Activated naive CD8-positive, alpha-beta T cell treated with anti-CD3 and anti-CD28 coated beads, Interleukin-2, amount 10 ng/mL, durations not matched to agents 7 days and 5 days (primary cell): ENCODE measurements at places on chromosomes 7 and 10. TPM values are rescaled to one million over a fixed set of nuclear protein-coding genes. Genes with fewer than 3 reads are reported as not detected.
A peak's percentile ranks its signal among the peaks of the same experiment; 100 is the strongest.

IKZF5 gene
- total RNA-seq, result 18.5 TPM

ARMS2 gene
- not detected for total RNA-seq

IGF2BP3 gene
- 0.37 TPM for total RNA-seq

DLX6 gene
- not detected for total RNA-seq

KLF14 gene
- not detected for total RNA-seq

C7orf57 gene
- total RNA-seq, result 0.40 TPM

ING3 gene
- total RNA-seq, result 20.4 TPM

SP4 gene
- 42.4 TPM for total RNA-seq

CREB3L2 gene
- total RNA-seq, result 25.4 TPM

LRGUK gene
- 0.39 TPM for total RNA-seq

DNA sequence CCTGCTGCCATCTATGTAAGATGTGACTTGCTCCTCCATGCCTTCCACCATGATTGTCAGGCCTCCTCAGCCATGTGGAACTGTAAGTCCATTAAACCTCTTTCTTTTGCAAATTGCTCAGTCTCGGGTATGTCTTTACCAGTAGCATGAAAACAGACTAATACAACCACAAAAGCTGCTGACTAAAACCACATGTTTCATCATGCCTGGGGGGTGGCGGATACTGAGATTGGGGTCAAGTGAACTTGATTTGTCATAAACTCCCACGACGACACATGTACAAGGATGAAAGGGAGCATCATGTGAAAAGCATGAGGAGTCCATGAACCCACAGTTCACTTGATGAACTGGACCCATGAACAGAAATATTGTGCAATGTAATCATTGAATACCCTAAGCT, 134.9 kb upstream of the ANK3 start:
- no peak for DNase-seq

DNA sequence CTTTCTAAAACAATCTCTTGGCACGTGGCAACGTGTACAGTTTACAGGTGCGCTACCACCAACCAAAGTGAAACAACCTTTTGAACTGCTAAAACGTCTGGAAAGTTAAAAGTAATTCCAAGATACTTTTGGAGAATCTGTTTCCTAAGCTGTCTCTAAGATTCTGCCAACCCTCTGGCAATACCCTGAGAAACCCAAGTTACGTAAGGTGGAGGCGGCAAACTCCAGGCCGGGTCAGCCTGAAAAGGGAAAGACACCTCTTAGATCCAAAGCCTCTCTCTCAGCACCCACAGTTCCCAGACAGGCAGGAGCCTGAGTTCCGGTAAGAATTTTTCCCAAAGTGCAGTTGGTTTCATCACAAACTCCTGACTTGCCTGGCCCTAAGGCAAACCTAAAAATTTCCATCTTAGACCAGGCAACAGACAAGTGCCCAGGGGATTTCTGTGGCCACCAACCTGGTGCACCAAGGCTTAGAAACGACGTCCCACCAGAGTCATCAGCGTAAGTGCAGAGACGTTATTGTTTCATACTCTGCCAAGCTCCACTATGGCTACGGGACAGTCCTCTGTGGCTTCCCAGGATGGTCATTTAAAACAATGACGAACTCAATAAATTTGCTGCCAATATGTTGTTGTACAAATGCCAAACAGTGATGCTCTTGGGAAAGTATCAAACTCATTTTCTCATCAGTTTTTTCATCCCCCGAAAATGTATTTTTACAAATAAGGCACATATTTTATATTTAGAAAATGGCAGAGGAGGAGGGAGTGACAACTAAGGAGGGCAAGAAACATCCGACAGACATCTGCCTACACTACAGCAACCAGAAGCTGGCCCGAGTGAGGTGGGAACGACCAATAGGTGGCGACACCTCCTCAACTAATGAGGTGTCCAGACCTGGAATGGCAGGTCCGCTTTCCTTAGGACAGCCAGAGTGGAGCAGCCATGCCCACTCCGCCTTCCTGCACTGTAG, 205.8 kb upstream of the FRMD4A start:
- DNase-seq, result no peak

GRCh38 chr10:131817866-131818509, 82.8 kb upstream of the PPP2R2D start:
- peak; percentile 11 for DNase-seq

DNA sequence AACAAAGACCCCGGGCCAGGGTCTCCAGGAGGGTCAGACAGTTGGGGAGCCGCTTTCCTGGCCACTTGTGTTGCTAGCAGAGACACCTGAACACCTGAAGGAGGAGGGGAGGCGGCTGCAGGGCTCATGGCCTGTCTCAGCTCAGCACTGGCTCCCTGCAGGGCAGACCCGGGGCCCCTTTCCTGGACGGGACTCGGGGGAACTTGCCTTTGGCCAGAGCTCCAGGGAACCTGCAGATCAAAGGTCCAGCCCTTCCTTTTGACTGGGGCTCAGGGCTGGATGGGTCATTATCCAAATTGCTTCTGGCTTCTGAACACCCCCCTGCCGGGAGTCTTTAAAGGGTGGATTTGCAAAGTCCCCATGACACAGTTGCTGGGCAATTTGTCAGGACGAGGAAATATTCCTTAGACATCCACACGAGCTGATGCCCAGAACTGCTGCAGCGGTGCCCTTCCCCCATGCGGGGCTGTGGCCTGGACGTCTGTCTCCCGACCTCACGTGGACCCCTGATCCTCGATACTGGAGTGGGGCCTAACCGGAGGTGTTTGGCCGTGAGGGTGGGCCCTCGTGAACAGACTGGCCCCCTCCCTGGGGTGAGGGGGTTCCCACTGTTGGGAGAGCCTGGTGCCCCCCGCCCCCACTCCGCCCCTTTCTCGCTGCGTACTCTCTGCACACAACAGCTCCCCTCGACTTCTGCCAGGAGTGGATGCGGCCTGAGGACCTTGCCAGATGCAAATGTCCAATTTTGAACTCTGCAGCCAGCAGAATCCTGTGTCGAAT, 194.3 kb downstream of the ELFN1 start:
- no peak for DNase-seq

GRCh38 chr10:11742009-11742778, at the start of gene ECHDC3:
TSS of gene ECHDC3 (plus strand) at chr10:11742382. CDS start at chr10:11742577, 195 bp downstream.
- DNase-seq, result peak; percentile 74

GRCh38 chr10:84156768-84157167, 16.8 kb upstream of the GPR15LG start:
- DNase-seq, result no peak

- DNase-seq, result no peak
Measured at GRCh38 chr7:134618756-134619530, 27.7 kb upstream of the BPGM start.

- DNase-seq, result no peak
Measured at GRCh38 chr7:132379292-132379691, 197.0 kb downstream of the PLXNA4 start.

DNA sequence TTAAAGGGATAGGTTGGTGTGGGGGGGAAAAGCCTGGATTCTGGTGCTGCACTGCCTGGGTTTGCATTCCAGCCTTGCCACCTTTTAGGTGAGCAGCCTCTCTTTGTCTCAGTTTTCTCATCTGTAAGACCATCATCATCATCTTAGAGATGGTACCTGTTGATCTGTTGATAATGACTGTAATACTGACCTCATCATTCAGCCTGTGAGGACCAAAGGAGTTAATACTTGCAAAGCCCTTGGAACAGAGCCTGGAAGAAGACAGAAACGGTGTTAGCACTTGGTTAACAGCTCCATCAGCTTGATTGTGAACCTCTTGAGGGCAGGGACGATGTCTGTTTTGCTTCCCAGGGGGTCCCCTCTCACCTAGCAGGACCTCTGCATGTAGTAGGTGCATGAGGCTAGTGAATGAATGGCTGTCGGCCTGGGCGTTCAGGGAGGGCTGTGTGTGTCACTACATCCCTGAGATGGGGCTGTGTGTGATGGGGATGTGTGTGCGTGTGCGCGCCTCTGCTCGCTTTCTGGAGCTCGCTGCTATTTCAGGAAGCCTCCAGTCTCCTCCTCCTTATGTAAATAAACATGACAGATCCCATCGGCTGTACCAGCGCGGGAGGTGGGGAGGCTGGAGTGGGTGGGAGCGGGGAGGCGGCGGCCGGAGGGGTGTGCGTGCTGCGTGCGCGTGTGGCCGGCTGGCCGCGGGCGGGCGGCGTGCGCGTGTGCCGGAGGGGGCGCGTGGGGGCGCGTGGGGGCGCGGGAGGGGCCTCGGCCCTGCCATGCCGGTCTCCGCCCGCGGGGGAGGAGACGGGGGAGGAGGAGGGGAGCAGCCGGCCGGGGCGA, 61.2 kb downstream of the NEURL1 start:
- no peak for DNase-seq

- DNase-seq, result no peak
Measured at GRCh38 chr10:86599041-86599440, 55.3 kb upstream of the OPN4 start.

- no peak for DNase-seq
Measured at GRCh38 chr7:14195871-14196270, 206.4 kb upstream of the ETV1 start.

DNA sequence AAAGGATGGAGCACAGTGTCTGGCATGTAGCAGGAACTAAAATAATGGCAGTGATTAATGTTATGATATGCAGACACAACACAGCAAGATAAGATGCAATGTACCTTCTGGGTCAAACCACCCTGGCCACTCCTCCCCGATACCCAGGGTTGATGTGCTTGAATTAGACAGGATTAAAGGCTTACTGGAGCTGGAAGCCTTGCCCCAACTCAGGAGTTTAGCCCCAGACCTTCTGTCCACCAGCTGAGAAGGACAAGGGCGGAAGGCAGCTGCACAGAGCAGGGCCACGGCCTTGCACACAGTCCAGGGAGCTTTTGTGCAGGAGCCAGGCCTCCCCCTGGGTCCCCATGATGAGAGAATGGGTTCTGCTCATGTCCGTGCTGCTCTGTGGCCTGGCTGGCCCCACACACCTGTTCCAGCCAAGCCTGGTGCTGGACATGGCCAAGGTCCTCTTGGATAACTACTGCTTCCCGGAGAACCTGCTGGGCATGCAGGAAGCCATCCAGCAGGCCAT, at the start of gene RBP3:
Gene RBP3, plus strand, starts transcription at position 226 of the 514 bp plus-strand sequence. Its CDS starts 122 bp downstream, at position 348.
- DNase-seq, result no peak

DNA sequence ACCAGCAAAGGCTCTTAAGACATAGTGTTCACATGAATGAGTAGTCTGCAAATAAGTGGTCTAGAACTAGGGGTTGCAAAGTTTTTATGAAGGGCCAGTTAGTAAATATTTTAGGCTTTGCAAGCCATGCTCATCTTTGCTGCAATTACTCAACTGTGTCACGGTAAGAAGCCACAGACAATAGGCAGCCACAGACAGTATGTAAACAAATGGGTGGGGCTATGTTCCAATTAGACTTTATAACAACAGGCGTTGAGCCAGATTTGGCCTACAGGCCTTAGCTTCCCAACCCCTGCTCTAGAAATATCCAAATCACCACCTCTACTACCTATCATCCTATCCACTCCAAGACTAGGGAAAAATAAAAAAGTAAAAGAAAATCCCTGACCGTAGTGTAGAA, 9.2 kb downstream of the IKZF5 start:
- no peak for DNase-seq

DNA sequence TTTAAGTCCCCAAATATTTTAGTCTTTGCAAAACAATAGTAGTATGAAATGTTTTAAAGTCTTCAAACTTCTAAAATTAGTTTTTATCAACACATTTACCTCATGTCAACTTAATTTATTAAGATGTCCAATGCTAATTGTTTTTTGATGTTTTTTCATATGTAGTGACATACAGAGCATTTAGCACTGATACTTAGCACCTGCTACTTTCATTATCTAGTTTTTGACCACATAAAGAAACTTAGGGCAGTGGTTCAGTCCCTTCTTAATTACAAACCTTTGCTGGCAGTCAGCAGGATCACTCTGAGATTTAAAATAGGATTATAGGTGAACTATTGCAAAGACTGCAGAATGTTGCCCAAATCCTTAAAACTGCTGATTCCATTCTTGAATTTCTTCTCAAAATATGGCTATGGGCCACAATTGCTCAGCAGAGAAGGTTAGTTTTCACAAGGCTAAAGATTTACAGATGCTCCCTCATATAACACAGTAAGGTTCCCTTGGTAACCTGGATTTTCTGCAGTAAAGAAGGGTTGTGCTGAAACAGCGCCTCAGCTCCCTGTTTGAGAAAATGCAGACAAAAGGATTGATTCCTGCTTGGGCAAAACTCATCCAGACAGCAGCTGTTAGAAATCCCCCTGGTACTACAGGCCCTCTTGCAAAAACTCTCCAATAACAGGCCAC, 3.4 kb downstream of the GPR85 start:
- no peak for DNase-seq

DNA sequence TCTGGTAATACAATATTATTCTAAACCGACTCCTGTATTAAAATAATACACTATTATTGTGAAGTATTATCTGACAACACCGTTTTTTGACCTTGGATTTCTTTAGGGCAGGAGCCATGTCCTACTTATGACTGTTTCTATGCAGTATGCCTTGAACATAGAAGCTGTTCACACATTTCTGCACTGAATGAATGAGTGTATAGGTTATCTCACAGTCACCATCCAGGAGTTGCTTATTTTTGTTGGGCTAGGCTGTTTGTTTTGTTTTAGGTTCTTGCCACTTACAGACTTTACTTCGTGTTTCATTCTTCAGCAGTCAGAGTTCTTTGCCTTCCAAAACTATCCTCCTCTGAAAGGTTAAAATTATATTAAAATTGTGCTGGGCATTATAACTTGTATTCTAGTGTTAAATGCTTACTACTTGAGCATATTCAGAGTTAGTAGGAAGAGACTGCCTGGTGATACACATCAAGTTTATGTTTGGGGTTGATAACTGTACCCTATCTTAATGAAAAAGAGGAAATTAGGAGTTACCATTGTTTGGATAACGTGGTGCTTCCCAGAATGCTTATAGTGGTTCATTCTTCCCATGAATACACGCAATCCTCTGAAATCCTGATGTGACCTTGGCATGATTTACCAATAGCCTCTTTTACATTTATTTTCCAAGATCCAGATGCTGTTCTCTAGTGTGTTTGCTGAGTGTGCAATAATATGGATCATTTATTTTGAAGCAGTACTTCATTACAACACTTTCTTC, 1.7 kb downstream of the RALA start:
- no peak for DNase-seq

- no peak for DNase-seq
Measured at GRCh38 chr7:48179496-48180030, 8.3 kb downstream of the ABCA13 start.

GRCh38 chr10:26806557-26806956, 54.2 kb downstream of the ABI1 start:
- no peak for DNase-seq

DNA sequence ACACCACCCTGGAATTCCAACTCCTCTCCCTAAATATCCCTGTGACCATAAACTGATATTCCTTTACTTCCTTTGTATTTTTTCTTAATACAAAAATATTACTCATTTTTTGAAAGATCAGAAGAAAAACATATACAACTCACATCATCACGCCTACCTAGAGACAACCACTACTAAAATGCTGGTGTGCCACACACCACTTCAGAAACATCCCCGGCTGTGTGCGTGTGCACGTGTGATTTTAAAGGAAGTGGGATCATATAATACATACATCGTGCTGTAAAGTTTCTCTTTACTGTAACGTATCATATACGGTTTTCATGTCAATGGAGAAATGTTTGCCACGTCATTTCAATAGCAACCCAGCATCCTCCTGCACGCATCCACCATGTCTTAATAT, 76.5 kb downstream of the ITIH5 start:
- no peak for DNase-seq
